Eye (tissue), 1 donor: ENCODE measurements at places on chromosomes 16 and 17.

- DNase-seq, result peak; percentile 97
Observed at GRCh38 chr17:8192070-8192815, 2.3 kb upstream of the BORCS6 start.

- no peak for DNase-seq
Observed at GRCh38 chr17:41301916-41302901, at the start of gene KRTAP29-1. TSS of gene KRTAP29-1 (minus strand) at chr17:41302851. CDS start at chr17:41302851, 0 bp downstream.

GRCh38 chr17:60426596-60426995 lies 4.3 kb downstream of the CHCT1 start:
- DNase-seq, result no peak

GRCh38 chr16:78961464-78961863 lies 639.1 kb downstream of the MAF start:
- DNase-seq, result no peak

DNA sequence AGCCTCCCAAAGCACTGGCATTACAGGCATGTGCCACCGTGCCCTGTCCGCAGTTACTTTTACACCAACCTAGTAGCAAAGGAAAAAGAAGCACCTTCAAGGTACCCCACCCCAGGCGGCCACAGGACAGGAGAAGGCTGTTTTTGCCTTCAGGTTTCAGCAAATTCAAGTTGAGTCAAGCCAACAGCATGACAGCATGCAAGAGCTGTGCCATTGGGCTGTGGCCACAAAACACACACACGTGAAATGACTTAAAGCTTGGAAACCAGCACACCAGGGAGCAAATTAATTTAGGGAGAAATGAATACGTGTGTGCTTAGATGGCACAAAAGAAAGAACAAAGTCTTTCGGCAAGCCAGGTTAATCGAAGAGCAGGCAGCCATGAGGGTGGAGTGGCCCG lies 39.7 kb downstream of the ERCC4 start:
- DNase-seq, result no peak

- DNase-seq, result peak; percentile 23
Observed at GRCh38 chr17:80938556-80938955, 53.1 kb upstream of the CHMP6 start.

- peak; percentile 88 for DNase-seq
Observed at GRCh38 chr16:64094181-64094965, 1027.5 kb downstream of the CDH11 start.

DNA sequence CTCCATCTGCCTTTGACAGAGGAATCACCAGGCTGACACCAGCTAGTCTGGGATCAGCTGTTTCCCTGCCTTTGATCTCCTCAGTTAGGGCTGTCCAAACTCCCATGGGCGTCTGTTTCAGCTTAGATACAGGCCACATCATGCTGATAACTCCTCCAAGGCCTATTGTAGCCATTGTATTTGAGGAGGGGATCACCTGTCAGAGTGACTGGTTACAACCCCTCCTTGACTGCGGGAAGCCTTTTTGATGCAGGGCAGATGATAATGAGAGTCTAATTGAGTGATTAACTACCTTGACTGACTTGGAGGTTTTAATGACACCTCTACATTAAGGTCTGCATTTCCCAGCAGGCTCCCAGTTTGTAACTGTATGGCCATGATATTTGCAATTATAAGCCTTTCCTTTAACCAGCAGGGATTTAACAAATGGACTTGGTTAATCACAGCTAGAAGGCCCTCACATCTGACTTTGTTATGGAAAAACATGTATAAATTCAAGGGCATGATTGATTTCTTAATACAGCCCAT lies 863.5 kb downstream of the KCNJ2 start:
- peak; percentile 86 for DNase-seq

GRCh38 chr16:19291475-19291874 lies 5.9 kb downstream of the CLEC19A start:
- DNase-seq, result peak; percentile 86

DNA sequence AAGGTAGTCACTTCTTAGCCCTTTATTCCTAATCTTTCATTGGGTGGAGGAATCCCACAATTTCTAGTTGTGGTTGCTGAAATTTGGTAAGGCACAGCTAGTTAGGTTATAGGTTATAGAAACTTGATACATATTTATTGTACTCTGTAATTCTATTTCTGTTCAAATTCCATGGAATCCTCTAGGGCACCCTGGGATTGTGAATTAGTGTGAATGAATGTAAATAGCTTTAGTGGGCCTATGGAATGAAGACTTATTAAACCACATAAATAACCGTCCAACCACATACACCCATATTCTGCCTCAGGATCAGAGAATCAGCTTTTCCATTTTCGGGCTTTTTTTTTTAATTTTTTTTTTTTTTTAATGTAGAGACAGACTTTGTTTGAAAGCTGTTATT lies 9.2 kb downstream of the TANC2 start:
- no peak for DNase-seq

DNA sequence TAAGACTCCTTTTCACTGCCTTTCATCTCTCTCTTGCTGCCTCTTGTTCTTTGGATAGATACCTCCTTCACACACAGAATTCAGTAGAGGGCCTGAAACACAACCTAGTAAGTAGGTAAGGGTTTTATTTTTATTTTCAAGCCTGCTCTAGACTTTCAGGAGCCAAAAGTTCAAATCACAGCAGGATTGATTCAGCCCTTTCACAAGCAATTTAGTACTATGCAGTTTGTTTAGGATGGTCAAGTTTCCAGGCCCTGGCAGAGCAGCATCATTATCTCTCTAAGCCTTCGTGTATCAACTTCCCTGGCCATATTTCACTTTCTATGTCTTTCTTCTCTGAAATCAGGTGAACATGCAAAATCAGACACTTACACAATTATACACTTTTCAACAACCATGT lies 148.8 kb upstream of the CORO6 start:
- DNase-seq, result peak; percentile 48

- no peak for DNase-seq
Observed at GRCh38 chr16:31453255-31454204, 5.8 kb upstream of the ARMC5 start.

GRCh38 chr16:57123216-57123973 lies 31.0 kb downstream of the CPNE2 start:
- no peak for DNase-seq

GRCh38 chr16:46627746-46628145 lies 6.6 kb upstream of the SHCBP1 start:
- DNase-seq, result no peak

- DNase-seq, result no peak
Observed at GRCh38 chr16:27189335-27189972, 13.9 kb upstream of the KDM8 start.

DNA sequence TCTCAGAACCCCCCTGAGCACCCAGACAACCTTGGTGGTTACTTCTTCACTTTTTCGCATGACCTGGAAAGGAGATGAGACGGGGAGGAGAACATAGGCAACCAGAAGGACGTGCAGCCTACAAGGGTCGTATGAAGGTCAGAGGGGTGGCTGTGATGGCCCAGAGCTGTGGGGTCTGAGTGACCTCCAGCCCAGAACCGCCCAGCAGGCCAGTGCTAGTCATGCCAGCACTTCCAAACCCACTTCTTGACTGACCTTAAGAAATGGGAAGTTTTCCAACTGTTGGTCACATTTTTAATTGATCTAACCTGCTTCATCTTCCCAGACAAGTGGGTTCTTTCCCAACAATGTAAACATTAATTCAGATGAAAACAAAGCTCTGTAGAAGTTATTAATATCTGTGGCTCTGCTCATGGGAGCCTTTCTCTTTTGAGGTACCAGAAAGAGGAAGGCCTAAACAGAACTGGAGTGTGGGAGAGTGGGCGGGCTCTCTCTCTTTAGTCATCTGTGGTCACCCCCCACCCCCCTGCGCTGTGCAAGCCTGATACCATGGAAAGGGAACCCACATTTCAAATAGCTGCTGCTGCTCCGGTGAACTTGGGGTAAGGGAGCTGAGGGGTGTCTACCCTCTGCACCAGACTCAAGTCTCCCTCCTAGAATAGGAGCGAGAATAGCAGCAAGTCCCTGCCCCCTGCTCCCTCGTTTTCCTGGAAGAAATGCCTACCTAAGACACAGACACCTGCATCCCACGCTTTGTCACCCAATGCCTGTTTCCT lies 101.6 kb downstream of the RAB11FIP4 start:
- no peak for DNase-seq

- DNase-seq, result peak; percentile 56
Observed at GRCh38 chr16:69107316-69107962, 2.0 kb downstream of the HAS3 start.

DNA sequence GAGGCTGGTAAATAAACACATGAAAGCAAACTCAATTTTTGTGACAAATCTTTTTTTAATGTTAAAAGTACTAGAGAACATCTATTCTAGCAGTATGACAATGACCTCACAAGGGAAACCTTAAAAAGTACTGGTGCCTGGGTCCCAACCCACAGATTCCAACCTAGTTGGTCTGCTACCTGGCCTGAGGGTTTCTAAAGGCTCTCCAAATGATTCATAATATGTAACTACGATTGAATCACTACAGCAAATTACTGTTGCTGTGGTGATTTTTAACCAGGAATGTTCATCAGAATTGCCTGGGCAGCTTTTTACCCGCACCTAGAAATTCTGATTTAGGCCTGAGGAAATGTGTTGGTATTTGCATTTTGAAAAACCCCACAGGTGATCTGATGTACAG lies 26.1 kb downstream of the CDR2 start:
- no peak for DNase-seq

GRCh38 chr17:75370286-75370915 lies 35.1 kb downstream of the GRB2 start:
- no peak for DNase-seq

- DNase-seq, result no peak
Observed at GRCh38 chr16:25886598-25886997, 194.8 kb downstream of the HS3ST4 start.

DNA sequence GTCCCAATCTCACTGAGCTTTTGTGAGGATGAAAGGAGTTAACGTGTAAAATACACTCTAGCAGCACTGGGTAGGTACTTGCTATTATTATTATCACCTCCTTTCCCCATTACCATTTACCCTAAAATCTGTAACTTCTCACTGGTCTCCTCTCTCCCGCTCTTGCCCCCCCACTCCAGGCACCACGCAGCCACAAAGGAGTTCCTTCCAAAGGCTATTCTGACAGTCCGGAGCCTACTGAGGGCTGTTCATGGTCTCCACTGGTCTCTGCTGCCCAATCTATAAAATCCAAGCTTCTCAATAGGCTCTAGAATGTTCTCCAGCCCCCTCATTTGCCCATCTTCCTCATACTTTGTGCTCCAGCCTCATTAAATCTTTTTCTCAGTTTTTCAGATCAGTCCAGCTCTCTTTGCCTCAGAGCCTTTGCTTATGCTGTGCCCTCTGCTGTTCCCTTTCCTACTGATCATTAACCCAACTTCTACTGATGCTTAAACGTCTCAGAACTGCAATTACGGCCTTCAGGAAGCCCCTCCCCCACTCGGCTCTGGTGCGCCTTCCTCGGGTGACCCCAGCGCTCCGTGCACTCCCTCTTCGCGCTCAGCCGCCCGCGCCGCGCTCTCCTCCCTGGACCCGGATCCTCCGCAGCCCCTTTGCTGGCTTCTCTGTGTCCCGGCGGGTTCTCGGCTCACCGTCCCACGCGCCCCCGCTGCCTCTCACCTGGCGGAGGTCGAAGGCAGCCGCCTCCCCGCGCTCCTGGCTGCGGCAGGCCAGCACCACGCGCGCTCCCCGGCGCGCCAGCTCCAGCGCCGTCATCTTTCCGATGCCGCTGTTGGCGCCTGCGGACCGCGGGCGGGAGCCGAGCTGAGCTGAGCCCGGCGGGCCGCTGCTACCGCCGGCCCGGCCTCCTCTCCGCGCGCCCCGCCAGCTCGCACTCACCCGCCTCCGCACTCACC lies 737 bp downstream of the DHRS13 start:
- DNase-seq, result peak; percentile 88

DNA sequence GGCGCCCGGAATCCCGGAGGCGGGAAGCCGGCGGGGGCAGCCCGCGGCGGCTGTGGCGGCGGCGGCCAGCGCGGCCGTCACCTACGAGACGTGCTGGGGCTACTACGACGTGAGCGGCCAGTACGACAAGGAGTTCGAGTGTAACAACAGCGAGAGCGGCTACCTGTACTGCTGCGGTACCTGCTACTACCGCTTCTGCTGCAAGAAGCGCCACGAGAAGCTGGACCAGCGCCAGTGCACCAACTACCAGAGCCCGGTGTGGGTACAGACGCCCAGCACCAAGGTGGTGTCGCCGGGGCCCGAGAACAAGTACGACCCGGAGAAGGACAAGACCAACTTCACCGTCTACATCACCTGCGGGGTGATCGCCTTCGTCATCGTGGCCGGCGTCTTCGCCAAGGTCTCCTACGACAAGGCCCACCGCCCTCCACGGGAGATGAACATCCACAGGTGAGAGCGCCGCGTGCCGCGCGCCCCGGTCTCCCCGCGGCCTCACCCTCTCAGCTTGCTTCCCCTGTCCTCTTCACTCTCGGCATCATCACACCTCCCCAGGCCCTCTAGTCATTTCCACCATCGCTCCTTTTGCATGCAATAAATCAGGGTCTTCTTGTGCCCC lies 706 bp downstream of the SHISA6 start:
- DNase-seq, result peak; percentile 35

DNA sequence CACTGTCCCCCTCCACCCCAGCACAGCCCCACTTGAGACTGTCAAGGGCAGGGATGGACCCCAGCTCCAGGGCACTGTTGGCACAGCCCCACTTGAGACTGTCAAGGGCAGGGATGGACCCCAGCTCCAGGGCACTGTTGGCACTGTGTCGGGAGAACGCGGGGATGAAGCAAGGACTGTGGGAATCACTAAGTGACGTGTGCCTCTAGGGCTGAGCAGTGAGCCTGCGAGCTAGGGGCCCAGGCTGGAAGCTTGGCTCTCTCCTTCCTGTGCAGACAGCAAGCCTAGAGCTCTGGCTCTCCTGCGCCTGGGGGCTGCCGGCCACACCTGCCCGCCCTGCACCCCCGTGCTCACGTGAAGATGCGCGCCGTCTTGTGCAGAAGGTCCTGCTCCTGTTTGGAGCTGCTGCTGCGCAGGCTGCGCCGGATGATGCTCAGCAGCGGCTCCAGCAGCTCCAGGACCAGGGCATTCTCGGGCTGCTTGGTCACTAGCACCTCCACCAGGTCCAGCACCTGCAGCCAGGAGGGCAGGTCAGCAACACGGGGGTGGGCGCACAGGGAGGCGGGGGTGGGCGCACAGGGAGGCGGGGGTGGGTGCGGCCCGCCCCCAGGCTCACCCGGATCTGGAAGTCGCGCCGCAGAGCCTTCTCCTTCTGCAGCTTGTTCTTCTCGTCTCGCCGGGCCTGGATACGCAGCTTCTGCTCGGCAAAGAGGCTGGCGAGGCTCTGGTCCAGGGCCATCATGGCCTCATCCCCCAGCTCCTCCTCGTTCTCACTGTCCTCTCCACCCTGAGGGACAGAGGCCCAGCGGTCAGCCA lies 10.8 kb downstream of the MYBBP1A start:
- no peak for DNase-seq
